Stimulated activated naive CD4-positive, alpha-beta T cell (primary cell): ENCODE measurements at places on chromosomes 3 and 15.

GRCh38 chr3:53182764-53183355 lies 21.9 kb downstream of the PRKCD start:
- no peak for DNase-seq

- DNase-seq = no peak
These were observed 153.9 kb upstream of the PPP2R3A start for GRCh38 chr3:135811651-135812050.

- DNase-seq = no peak
These were observed 11.5 kb upstream of the GATA2 start for GRCh38 chr3:128504533-128504915.

DNA sequence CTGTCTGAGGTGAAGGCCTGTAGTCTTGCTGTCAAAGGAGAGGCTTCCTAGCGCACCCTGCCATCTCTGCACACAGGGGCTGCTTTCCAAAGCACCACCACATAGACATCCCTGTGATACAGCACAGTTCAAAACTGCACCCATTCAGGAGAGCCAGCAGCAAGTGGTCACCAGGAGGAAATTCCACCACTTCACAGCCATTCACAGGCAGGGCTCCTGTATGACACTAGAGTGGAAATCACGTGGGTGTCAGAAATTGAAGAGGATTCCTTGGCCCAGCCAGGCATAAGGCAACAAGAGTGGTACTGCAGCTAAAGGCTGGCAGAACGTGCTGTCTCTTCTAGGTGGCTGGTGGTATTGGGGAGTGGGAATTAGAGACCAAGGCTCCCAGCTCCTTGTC lies 102.8 kb downstream of the RFTN1 start:
- no peak for DNase-seq

DNA sequence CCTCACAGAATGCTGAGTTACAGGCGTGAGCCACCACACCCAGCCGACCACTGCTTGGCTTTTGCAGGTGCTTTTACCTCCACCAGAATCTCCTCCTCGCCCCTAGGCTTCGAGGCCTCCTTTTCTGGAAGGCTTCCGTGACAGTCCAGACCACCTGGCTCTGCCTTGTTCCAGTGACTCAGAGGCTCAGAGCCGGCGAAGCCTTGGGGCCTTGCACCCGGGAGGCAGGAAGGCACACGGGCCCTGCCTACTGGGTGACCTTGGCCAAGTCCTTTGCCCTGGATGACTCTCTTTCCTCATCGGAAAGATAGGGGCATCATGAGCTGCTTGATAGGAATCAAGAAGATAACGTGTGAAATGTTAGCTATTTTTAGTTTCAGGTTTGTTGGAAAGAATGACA lies 31.3 kb upstream of the FURIN start:
- DNase-seq = no peak

DNA sequence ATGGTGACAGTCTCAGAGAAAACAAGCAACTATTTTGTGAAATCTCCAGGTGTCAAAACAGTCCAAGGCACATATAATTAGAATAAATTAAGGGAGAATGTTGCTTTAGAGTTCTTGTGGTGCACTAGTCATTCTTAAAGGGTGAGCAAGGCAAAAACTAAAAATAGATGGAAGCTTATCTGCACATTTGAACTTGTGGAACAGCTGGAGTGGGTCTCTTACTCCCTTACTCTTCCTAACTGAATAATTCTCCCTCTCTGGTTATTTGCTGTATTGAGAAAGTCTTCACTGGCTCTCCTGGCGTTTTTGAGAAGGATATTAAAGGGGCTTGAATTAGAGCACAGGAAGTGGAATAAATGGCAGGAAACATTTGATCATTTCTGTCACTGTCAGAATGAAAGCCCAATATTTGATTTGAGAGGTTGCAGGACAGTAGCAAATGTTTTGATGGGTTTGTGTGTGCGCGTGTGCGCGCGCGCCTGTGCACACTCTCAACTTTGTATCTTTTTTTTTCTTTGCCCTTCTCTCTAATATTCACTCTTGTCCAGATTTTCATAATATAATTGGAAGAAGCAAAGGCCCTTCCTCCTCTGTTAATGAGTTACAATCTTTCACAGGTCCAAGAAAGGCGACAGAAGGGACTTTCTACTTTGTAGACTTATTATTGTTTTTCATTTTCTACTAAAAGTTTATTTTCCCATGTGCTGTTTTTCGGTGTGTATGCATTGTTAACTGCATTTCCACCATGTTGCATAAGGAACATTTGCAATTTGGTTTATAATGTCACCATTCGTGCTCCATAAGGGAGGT lies 40.9 kb downstream of the AKAP13 start:
- no peak for DNase-seq
